ENCODE measurements at places on chromosomes 2 and 18.

DNA sequence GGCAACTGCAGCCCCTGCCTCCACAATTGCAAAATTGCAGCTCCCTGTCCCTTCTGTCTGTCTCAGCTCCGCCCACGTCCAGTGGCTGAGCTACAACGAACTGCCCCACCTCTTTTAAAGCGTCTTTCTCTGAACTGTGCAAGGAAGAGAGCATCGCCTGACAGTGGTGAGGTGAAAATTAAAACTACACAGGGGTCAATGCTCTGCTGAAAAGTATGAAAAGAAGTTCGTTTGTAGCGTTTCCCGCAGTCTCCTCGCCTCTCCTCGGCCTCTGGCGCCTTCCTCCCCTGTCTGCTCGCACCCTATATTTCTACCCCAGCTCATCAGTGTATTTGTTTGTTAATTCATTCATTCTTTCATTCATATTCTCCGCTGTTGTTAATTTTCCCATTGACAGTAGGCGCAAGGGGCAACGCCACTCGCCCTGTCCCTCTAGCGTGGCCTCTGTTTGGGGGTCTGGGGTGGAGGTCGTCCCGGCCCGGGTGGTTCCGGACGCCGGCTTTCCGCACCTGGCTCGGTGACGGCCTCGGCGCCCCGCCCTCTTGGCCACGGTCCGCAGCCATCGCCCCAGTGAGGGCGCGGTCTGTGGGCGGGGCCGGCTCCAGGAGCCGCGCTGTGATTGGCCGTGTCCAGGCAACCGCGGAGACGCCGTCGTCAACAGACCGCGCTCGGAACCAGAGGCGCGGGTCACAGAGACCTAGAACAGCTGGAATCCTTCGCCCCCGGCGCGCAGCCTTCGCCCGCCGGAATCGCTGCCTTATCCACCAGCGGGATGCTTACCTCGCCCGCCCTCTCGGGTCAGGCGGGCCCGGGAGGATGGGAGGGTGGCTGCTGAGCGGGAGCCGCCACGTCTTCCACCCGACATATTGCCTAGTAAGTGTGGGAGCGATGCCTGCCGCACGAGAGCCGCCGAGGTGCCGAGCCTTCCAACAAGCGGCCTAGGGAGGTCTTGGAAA lies at the start of gene VWA3B:
Gene VWA3B, plus strand, starts transcription at position 677 of the 956 bp plus-strand sequence. CDS start 5,926 bp downstream, outside the sequence.
- DNase-seq, result peak; percentile 4

GRCh38 chr2:165173215-165173614 lies 30.6 kb downstream of the SCN3A start:
- DNase-seq, result no peak

DNA sequence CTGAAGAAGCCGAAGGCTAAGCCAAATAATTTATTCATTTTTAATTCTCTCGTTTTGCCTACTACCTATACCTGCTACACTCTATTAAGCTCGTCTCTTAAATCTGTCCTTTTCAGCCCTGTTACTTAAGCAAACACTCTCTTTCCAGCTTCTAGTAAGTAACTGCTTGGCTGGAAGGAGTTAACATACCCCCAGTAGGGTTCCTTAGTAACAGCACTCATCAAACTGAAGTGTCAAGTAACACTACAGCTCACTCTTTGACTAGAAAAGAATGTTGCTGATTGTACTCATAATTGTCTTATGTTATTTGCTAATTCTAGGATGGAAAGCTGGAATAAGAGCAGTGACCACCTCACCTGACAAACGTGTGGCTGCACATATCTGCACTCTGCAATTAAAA lies 120.0 kb upstream of the SCN7A start:
- DNase-seq, result no peak

DNA sequence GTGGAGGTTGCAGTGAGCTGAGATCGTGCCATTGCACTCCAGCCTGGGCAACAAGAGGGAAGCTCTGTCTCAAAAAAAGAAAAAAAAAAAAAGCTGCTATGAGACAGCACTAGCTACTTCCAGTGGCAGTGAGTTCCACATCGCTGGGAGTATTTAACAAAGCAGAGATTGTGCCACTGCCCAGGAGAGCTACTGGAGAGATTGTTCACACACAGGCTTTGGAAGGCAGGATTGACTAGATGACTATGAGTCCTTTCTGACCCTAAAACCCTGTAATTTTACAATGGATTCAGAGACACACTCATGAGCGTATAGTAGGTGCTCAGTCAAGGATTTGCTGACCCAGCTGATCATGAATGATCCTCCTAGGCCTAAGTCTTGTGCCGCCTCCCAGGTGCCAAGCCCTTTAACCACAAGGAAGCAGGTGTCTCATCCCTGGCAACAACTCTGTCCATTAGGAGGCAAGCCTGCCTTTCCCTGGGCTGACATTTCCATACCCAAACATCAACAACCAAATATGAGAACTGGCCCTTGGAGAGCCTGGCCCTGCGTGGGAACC lies 45.0 kb upstream of the ODC1 start:
- no peak for DNase-seq

GRCh38 chr2:111118981-111119821 lies 1.5 kb upstream of the BCL2L11 start:
- no peak for DNase-seq

DNA sequence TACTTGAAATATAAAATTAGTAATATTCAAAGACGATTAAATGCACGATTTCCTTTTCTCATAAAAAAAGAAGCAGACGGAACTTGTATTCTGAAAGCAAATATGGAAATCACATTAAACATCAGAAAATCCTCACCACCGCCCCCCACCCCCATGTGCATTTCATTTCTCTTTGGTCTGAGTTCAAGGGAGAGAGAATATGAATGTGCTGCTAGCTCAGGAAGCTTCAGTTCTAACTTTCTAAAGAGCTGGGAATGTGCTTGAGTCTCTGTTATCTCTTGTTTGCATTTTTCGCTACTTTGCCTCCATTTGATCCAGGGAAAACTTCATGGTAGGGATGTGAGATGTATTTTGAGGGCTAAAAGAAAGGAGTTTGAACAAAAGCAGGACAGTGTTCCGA lies 143.6 kb downstream of the NEDD4L start:
- no peak for DNase-seq

DNA sequence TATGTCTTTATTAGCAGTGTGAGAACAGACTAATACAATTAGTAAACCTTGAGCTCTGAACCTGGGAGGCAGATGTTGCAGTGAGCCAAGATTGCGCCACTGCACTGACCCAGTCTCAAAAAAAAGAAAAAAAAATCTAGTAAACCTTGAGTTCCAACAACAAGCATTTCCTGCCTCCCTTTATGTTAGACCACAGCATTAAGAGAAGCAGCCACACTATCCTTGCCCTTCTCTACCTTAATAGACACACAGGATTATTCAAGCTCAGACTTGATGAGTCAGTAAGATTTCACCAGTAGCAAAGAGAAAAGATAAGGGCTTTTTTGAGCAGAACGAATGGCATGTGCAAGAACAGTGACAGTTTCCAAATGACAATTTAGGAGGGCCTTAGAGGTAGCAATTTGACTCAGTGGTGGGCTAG lies 18.0 kb upstream of the GLS start:
- DNase-seq, result no peak

GRCh38 chr2:168752361-168752760 lies 50.1 kb upstream of the NOSTRIN start:
- no peak for DNase-seq

- no peak for DNase-seq
Measured at GRCh38 chr2:128414946-128415778, 96.5 kb upstream of the HS6ST1 start.

DNA sequence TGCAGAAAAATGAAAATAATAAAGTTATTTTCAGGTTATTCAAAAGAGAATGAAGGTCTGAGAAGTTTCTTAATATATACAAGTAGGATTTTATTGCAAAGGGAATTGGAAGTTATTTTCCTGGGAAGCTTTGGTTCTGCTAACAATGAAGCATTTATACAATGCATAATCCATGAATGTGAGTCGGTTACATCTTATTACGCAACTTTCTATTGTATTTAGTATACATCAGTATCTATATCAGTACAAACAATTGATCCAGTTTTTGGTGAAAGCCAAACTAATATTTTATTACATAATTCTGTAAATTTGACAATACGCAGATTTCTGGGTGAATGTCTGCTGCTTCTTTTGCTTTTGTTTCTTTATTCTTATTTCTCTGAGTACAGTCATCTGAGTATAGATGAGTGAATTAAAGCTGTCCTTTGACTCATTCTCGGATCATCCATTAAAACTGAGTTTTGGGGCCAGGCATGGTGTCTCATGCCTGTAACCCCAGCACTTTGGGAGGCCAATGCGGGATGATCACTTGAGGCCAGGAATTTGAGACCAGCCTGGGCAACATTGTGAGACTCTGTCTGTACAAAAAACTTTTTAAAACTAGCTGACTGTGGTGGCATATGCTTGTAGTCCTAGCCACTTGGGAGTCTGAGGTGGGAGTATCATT lies 108.5 kb downstream of the SOCS6 start:
- DNase-seq, result no peak

DNA sequence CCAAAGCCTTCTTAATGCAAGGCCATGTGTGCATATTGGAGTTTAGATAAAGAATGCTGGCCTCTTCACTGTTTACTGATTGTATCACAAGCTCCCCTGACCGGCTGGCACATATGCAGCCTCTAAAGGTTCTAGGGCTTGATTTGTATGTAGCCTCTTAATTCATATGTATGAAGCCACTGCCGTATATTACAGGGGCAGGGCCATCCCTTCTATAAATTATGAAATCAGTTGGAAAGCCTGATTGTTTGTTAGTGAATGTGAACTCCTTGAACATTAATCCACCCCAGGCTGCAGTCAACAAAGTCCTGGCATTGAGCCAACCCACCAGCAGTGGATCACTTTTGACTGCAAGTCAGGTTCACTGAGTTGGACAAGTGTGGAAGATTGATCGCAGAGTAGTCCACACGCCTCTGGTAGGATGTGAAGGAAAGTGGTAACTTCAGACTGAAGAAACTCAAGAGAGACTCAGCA lies 61.6 kb upstream of the PARD3B start:
- no peak for DNase-seq

DNA sequence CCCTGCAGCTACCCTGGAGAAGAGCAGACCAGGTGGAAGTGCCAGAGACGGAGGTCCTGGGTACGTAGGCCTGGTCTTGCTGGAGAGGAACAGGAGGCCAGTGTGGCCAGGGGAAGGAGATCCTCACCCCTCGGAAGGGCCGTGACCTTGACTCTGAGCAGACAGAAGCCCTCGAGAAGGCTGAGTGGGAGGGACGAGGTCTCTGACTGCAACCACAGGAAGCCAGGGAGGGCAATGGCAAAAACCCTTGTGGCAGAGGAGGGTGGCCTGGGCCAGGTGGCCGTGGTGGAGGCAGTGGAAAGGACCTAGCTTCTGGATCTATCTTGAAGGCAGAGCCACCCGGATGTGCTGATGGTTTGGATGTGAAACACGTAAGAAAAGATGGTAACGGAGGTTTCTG lies 28.1 kb downstream of the THAP4 start:
- no peak for DNase-seq

DNA sequence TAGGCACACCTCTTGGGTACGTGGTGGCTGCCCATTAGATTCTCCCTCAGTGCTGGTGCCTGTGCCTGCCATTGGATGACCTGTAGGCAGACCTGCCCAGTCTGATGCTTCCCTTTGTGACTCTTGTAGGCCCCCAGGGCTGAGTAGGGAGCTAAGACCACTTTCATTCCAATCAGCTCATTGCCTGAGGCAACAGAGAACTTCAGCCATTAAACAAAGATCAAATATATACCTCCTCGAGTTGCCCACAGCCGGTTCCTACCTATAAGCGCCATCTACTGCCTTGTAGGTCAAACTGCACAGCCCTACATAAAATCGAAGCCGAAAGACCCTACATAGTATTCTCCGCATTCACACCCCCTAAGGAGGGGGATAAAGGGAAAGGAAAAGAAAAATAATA lies 184.6 kb downstream of the ETAA1 start:
- no peak for DNase-seq

DNA sequence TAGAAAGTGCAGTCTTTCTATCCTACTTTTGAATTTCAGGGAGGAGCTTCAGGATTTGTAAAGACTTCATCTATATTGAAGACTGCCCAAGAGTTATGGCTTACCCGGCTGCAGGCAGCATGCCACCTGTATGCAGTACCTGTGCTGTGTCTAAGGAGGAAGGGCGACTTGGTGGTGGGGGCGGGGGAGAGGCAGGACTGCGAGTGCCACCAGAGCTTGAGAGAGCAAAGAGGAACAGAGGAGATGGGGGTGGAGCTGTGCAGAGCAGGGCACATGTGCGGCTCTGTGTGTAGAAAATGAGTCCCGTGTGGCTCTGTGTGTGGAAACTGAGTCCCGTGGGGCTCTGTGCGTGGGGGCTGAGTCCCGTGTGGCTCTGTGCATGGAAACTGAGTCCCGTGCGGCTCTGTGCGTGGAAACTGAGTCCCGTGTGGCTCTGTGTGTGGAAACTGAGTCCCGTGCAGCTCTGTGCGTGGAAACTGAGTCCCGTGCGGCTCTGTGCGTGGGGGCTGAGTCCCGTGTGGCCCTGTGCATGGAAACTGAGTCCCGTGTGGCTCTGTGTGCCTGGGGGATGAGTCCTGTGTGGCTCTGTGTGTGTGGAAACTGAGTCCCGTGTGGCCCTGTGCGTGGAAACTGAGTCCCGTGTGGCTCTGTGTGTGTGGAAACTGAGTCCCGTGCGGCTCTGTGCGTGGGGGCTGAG lies 43.2 kb downstream of the LDLRAD4 start:
- no peak for DNase-seq

- no peak for DNase-seq
Measured at GRCh38 chr2:84856787-84857186, 24.1 kb downstream of the TRABD2A start.

DNA sequence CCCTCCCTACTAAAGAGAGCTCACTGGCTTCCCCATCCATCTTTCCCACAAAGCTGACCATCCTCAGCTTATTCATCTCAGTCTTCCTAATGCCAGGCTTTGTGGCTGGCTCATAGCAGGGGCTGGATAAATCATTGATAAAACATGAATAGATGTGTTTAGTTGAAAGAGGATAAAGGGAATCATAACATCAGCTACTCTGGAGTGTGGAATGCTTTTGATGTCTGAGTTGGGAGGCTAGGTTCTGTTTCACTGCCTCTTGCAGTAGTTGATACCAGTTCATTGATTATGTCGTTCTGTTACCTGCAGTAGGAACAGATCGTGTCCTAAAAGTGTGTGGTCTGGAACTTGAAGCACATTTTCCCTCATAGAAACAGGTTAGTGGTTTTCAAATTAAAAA lies 66.3 kb upstream of the HK2 start:
- no peak for DNase-seq

- no peak for DNase-seq
Measured at GRCh38 chr2:11430729-11431128, 35.2 kb downstream of the E2F6 start.

DNA sequence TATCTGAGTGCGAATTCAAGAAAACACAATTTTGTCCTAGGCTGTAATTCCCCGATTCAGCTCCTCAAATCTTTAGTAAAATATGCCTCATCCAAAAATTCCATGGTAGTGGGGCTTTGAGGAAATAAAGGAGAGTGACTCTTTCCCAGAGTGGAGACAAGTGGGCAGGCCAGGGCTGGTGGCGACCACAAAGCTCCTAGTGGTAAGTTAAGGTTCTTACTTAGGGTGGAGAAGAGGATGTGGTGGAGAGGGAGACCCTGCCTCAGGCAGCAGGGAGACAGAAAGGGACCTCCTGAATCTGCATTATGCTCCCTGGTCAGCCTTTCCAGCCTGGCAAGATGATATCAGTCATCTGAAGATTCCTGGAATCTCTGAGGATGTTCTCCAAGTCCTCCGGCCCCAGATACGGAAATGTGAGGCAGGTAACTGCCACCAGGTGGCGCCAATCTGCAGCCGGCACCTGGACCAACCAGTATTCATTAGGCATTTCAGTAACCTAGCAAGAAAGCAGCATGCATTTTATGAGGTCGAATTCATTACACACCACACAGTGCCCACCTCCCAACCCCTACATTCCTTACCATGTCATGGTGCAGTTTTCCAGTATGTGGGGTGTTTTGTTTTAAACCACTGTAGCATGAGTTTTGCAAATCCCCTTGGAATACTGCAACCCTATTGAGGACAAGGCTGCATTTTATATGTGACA lies 106.4 kb downstream of the POLE4 start:
- DNase-seq, result peak; percentile 4

- no peak for DNase-seq
Measured at GRCh38 chr2:38789691-38790090, 11.7 kb downstream of the GEMIN6 start.
